CD8-positive, alpha-beta T cell (primary cell): ENCODE measurements at places on chromosomes 1 and 21.

DNA sequence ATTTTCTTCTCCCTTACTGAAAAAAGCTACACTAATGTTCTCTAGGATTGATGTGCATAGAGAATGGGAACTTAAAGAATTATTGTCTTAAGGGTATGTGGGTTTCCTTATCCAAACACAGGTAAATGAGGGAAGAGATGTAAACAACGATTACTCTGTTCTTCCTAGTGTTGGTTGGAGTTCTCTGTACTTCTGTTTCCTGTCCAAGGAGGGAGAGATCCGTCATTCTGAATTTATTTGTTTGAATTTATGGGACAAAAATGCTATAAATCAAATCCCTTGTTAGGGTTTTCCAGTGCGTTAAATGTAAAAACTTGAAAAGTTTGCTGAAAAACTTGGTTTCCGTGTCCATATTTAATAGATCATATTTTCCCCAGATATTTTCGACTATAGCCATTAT lies 29.6 kb downstream of the LAMC1 start:
- no peak for DNase-seq

DNA sequence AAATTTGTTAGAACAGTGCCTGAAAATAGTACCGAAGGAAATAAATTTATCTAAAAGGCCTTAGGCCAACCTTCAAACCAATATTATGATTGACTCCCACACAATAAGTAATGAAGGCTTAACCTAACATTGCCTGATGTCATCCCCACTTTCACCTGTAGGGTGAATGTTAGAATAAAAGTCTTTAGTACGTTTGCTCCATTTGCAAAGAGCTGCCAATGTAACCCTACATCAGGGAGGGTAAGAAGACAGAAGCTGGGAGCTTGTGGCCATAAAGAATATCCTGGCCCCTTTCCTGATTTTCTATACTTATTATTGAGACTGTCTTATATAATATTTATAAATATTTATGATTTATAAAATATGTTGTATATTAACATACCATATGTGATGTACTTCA lies 661.8 kb upstream of the CXADR start:
- no peak for DNase-seq

DNA sequence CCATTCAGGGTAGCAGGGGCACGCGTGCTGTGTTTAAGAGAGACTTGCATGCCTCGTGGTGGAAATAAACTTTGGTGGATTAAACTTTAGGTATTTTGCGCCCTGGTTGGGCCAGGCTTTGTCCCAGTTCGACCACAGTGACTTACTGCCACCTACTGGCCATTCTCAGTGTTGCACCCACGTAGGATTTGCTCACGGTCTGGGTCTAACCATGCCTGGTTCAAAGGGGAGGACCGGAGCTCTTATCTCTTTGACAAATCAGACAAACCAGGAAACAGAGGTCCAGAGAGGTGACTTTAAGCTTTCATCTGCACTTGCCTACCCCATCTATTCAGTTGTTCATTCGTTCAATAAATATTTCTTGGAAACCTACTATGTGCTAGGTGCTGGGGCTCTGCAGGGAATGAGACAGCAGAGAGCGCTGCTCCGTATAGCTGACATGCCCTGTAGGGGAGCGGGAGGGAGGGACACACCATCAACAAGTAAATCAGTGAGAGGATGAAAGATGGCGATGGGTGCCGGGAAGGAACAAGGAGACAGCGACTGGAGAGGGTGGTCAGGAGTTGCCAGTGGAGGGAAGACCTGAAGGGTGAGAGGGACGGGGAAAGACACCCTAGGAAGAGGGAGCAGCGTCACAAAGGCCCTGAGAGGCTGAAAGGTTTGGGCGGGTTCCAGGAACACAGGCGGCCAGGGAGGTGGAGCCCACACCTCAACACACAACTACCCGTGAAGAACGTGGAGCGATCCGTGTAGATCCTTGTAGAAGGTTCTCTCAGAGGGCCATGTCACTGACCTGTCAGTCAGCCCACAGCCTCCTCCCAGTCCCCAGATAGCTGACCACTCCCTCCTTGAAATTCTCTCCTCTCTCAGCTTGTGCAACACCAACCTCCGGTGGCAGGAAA lies 27.2 kb upstream of the TINAGL1 start:
- peak; percentile 84 for DNase-seq

- DNase-seq = no peak
Observed at GRCh38 chr1:222557148-222557547, 9.2 kb upstream of the HHIPL2 start.

- no peak for DNase-seq
Observed at GRCh38 chr1:200354243-200354642, 55.6 kb downstream of the ZNF281 start.

GRCh38 chr1:247415423-247416361 lies at the start of gene NLRP3:
Gene NLRP3, plus strand, starts transcription at chr1:247416173. Its CDS starts 2,628 bp downstream, at chr1:247418801.
- DNase-seq = peak; percentile 58

- DNase-seq = no peak
Observed at GRCh38 chr1:203127666-203128430, at the start of gene ADORA1. Gene ADORA1, plus strand, starts transcription at chr1:203127726. Its CDS starts 1,116 bp downstream, at chr1:203128842.

DNA sequence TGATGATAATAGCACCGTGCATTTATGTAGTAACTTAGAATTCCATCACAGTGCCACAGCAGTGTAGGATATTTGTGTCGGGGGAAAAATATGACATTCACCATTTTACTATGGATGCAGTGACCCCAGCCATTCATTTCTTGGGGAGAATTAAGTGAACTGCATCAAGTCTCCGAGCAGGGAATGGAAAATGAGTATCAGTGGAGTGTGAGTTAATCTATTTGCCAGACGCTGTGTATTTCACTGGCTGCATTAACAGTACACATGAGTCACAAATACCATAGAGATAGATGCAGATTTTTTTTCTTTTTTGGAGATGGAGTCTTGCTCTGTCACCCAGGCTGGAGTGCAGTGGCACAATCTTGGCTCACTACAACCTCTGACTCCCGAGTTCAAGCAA lies 33.8 kb upstream of the SLC45A1 start:
- DNase-seq = no peak

DNA sequence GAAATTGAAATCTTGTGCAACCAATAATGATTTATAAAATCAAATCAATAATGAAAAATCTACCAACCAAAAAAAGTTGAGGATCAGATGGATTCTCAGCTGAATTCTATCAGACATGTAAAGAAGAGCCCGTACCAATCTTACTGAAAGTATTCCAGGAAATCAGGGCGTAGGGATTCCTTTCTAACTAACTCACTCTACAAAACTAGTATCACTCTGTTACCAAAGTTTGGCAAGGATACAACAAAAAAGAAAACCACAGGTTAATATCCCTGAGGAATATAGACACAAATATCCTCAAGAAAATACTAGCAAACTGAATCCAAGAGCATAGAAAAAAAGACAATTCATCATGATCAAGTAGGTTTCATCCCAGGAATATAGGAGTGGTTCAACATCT lies 52.8 kb upstream of the ADGRL4 start:
- no peak for DNase-seq

DNA sequence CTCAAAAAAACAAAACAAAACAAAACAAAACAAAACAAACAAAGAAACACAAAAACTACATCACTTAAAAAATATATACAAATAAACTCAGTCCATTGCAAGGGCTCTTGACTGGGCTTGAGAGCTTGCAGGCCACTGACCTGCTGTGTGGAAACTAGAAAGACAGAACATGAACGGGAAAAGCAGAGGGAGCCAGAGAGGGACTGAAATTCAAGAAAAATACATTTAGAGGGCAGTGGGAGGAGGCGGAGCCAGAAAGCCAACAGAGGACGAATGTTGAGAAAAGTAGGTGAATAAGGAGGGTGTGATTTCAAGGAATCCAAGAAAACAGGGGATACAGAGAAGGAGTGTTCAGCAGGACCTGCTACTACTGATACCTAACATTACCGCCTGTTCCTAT lies 41.4 kb upstream of the PLA2G2C start:
- DNase-seq = no peak

- no peak for DNase-seq
Observed at GRCh38 chr1:93471911-93472310, 24.0 kb downstream of the FNBP1L start.

DNA sequence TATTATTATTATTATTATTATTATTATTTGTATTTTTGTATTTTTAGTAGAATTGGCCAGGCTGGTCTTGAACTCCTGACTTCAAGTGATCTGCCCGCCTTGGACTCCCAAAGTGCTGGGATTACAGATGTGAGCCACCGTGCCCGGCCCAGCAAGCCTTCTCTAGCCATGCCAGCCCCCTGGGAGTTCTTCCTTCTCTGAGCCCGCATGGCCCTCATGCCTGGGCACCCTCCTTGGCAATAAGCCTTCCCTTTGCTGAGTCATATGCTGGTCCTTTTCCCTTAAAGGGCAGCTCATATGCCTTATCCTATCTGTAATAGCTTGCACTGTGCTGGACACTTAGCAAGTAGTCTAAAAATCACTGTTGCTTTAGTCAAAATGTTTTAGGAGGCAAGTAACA lies 8.5 kb upstream of the NBL1 start:
- no peak for DNase-seq

DNA sequence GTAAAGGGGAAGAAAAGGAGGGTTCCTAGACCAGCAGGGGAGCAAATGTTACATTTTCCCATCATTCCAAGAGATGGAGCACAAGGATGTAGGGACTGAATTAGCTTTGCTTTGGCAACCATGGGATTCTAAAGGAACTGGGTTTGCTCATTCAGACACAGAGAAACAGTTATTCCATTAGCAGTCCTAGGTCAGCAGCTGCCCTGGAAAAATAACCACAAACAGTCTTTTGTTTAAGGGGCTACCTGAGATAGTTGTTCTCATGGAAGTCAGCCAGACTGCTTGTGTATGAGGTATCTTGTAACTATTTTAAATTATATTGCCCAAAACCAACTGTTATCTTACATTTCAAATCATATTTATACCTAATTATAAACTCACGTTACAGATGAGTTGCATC lies 58.4 kb upstream of the VCAM1 start:
- DNase-seq = no peak
